ENCODE measurements at places on chromosomes 4 and X. TPM values are rescaled to one million over a fixed set of nuclear protein-coding genes. Genes with fewer than 3 reads are reported as not detected.
A peak's percentile ranks its signal among the peaks of the same experiment; 100 is the strongest.

GRCh38 chr4:7238300-7238960 is 46.1 kb downstream of the SORCS2 start:
- DNase-seq = no peak

- DNase-seq = peak; percentile 47
Observed at GRCh38 chr4:67437974-67438713, 107.2 kb downstream of the CENPC start.

DNA sequence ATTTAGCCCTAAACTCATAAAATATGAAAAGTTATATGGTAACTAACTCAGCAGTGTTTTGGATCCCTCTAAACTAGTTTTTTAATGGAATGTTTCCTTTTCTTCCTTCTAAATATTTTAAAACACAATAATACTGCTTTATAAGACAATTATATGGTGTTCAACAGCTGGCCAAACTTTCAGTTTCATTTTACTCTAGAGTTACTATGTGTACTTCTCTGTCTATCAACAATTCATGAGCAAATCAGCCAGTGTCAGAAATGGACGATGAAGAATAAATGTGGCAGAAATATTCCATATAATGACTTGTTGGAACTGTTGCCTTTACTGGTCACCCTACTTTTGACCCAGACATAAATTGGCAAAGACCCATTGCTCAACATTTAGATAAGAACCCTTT is 64.8 kb upstream of the CXXC4 start:
- no peak for DNase-seq

DNA sequence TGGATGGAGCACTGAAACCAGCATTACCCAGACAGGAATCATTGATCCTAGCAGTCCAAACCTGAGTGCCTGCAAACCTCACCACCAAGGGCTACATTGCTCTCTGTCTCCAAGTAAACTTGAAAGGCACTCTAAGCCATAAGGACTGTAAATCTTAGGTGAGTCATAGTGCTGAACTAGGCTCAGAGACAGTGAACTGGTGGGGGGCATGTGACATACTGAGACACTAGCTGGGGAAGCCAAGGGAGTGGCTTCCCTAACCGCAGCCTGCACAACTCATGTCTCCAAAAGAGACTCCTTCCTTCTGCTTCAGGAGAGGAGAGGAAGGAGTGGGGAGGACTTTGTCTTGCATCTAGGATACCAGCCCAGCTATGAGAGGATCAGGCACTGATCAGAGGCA is 235.5 kb upstream of the ACTRT1 start:
- DNase-seq = no peak

DNA sequence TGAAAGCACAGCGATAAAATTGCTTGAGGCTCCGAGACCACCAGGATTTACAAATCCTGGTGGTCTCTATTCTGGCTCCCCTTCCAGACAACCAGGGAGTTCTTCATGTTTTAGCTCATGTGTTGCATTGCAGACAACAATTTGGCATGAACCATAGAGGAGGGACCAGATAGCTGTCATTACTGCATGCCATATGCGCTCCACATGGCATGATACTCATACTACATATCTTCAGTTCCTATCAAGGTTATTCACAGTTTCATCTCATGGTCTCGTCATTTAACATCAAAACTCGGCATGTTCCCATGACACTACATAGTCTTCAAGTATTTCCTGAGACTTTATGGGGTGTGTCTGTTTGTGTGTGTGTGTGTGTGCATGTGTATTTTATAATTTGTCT is 220.3 kb downstream of the OR13H1 start:
- DNase-seq = no peak

DNA sequence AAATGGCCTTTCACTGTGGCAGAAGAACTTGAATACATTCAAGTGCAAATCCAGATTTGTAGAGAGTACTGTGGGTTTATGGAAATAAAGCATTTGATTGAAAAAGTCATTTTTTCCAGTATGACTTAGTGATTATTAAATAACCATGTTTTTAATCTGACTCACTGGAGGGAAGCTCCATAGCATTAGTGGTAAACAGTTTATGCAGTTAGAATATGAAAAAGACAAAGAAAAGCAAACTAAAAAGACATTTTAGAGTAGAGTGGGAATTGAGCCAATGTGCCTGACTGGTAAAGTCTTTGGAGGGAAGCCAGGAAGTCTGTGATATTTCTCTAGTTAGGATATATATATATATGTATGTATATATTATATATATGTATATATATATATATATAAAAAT is 53.4 kb downstream of the FAT4 start:
- peak; percentile 9 for DNase-seq

GRCh38 chr4:38078590-38079421 is 118.6 kb downstream of the PTTG2 start:
- peak; percentile 82 for DNase-seq

DNA sequence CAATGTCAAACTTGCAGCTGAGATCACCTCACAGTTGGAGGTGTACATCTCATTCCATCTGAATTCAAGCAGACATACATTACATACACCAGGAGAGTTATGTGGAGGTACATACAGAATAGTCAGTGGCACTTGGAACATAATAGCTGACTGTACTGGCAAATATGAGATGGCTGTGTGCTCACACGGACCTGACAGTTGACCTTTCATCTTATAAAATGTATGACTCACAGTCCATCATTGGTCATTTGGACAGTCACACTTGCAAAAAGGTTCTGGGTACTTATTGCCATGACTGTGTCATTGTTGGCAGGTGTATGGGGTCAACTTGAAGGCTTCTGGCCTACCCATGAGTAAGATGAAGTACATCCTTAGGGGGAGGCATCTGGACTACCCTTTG is 88.6 kb upstream of the WDR1 start:
- DNase-seq = no peak

The AFP gene
- 11.0 TPM for total RNA-seq

The SRPK3 gene
- total RNA-seq = 0.35 TPM
